ENCODE measurements at places on chromosomes 16 and 17.

DNA sequence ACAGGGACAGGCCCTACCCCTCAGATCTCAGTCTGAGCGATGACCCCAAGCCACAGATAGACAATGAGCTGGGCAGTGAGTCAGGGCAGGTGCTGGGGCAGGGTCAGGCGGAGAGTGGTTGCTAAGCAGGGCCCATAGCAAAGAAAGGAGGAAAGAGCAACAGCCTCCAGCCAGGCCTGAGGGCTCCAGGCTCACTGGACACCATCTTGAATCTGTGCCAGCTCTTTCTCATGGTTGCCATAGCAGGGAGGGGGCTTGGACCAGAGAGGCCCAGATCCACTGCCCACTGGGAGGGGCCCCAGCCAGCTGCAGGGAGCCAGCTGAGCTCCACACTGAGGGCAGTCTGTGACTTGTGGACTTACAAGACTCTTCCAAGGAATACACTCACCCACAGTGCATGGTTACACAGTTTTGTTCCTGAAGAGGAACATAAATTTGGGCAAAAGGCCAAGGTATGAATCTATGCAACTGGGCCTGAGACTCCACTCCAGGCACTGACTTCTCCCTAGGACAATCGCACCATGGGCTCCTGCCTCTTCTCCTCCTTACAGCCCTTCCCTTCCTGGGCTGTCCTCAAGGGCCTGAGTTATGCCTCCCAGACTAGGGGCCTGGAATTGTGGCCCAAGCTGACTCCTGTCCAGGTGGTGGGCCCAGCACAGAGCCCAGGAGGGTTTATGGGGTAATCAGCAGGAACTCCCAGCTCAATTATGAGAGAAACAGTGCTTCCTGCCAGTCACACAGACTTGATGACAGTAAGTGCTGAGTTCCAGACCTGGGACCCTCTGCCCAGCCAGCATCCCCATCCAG, 59.9 kb downstream of the BEAN1 start:
- no peak for DNase-seq

GRCh38 chr17:6177941-6178694, 107.9 kb downstream of the WSCD1 start:
- DNase-seq = no peak

DNA sequence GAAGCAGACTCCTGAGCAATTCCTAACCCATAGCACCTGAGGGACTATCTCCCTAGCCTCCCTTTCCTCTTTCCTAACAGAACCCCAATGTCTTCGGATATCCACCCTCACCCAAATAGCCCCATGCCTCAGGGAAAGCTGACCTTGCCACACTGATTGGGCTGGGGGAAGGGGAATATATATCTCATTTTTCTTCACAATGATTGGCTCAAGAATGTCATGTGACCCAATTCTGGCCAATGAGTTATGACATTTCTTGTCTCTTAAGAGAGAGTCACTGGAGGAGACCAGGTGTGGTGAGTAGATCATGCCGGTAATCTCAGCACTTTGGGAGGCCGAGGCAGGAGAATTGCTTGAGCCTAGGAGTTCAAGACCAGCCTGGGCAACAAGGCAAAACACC, 71.9 kb upstream of the NLK start:
- DNase-seq = no peak

DNA sequence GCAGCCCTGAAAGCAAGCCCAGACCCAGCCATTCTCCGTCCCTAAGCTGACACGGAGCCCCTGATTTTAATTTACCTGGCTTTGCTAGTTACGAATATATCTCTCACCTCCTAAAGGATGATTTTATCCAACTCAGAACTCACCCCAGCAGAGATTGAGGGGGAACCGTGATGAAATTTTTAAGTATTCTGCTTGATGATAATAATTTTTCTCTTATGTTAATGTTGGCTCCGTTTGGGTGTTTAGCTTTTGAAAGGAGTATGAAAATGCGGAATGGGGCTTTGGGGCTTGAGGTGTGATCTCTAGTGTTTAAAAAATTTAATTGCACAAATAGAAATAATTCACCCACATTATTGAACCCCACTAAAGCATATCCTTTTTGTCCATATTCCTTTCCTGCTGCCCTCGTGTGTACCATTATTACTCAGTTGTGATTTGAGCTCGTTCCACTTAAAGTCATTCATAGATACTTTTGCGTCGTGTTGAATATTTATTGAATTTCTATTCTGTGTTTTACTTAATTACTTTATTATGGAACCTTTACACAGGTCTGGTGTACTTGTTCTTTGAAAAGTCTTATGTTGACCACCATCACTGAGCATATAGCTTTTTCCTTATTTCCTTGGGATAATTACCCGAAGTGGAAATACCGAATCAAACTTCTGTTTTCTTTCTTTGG, 775 bp downstream of the PRPSAP2 start:
- no peak for DNase-seq

DNA sequence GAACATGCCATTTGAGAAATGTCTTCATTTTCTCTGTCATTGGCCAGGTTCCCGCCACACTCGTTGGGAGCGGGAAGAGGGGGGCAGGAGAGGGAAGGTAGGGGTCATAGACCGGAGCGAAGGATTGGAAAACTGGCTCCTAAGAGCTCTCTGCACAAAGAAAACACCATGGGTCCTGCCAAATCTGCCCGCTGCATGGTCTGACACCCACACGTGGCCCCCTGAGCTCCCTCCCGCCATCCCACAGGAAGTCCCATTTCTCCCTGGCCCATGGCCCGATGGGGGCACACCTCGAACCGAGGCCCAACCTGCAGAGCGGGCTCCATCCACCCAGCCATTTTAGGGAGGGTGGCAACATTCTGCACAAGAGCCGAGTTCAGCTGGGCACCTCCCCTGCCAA, 159.6 kb downstream of the SALL1 start:
- DNase-seq = no peak

DNA sequence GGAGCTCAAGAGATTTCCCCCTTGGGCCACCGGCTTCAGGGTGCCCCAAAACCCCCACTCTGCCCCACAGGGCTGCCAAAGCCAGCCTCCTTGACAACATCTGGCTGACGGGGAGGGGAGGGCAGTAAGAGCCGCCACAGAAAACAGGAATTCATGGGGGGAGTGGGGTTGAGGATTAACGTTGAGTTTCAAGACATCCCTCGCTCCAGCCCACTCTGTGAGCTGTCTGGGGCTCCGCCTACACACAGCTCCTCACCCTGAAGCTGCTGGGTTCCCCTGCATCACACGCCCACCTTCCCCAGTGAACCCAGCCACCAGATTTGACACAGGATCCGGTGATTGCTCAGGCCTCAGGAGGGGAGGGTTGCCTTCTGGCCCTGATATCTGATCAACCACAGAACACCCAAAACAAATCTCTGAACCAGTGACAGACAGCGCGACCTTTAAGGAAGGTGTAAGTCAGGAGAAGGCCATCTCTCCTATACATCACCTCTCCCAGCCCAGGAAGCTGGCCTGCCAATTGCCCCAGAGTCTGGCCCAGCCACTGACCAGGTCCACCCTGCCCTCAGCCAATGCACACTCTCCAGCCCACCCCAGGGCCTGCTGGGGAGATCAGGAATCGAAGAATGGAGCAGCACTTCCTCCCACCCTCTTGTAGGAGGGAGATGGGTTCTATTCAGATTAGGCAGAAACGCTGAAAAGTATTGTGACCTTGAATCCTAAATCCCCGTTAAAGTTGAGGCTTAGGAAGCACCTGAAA, 132.1 kb downstream of the CLEC16A start:
- DNase-seq = no peak

- no peak for DNase-seq
Measured at GRCh38 chr17:43599835-43600234, 53.7 kb upstream of the ETV4 start.

GRCh38 chr16:29756654-29757053, 10.9 kb upstream of the C16orf54 start:
- DNase-seq = no peak

GRCh38 chr17:66730461-66730923, 104.4 kb upstream of the CACNG5 start:
- no peak for DNase-seq

- DNase-seq = no peak
Measured at GRCh38 chr17:59620064-59620359, 317 bp downstream of the CLTC start.

DNA sequence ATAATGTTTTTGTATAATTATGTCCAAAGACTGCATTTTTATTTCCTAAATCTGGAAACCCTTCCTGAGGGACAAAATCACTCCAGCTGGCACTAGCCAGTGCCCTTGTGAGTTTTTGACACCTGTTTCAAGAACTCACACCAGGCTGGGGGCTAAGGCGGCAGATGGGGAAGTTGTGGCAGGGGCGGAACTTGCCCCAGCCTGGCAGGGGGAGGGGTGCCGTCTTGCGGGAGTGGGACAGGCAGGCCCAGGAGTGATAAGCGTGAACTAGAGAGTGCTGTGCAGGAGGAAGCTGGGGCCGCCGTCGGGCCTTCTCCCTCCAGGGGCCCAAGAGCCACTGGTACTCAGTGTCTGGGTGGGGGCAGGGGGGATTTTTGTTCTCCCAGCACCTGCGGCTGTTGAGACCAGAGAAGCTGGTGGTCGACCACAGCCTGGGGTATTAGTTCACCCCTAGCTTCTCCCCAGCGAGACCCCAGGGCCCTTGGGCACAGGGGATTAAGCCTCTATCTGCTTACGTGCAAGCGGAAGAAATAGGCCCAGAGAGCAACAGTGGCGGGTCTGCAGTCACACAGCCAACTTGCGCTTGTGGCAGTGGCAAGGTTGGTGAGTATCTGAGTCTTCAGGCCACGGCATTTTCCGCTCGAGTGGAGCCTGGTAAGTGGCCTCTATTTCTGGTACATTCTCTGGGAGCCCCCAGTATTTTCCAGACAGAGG, 40.2 kb upstream of the PLCG2 start:
- no peak for DNase-seq

- DNase-seq = no peak
Measured at GRCh38 chr17:27323538-27324215, 29.8 kb downstream of the WSB1 start.

GRCh38 chr16:49696414-49697101, 159.4 kb downstream of the ZNF423 start:
- no peak for DNase-seq

DNA sequence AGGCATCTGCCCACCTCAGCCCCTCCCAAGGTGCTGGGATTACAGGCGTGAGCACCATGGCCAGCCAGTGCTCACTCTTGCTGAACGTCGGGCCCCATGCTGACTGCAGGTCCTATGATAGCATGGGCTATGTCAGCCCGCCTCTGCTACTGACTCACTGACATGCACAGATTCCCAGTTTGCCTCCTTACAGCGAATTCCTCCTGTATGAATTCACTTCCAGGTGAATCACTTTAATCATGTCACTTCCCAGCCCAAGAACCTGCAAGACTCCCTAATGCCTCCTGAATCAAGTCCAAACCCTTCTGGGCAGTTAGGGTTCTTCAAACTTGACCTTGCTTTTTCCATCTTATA, 16.1 kb upstream of the UBTF start:
- DNase-seq = no peak

GRCh38 chr16:57091975-57092785, at the start of gene CPNE2:
Gene CPNE2 (plus strand): TSS chr16:57092583. CDS start chr16:57110743, 18,160 bp downstream.
- DNase-seq = no peak

GRCh38 chr17:13003454-13003851, 14.4 kb downstream of the ELAC2 start:
- DNase-seq = no peak

GRCh38 chr16:88599825-88600538, 29.8 kb downstream of the ZC3H18 start:
- DNase-seq = no peak

- DNase-seq = no peak
Measured at GRCh38 chr16:56824331-56824730, 40.7 kb upstream of the SLC12A3 start.

GRCh38 chr16:61936522-61936921, 99.7 kb downstream of the CDH8 start:
- DNase-seq = no peak

DNA sequence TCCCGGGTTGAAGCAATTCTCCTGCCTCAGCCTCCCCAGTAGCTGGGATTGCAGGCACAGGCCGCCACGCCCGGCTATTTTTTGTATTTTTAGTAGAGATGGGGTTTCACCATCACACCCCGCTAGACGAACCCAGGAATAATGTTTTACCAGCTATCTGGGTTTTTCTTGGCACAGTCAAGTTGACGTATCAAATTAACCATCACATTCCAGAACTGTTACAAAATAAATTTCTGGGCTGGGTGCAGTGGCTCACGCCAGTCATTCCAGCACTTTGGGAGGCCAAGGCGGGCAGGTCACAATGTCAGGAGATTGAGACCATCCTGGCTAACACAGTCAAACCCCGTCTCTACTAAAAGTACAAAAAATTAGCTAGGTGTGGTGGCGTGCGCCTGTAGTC, 501.2 kb downstream of the SHISA9 start:
- DNase-seq = no peak

DNA sequence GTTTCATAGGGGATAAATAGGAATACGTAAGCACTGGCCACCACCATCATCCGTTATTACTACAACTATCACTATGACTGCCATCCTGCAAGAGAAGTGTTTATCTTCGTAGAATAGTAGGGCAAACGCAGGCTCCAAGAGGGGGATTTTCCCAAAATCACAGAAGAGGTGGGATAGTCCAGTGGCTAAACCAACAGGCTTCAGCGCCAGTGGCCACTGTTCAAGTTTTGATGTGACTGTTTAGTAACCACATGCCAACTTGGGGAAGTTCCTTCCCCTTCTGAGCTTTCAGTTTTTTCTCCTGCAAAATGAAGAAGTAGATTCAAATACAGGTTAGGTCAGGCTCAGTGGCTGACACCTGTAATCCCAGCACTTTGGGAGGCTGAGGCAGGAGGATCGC, 60.7 kb upstream of the GRIN2A start:
- DNase-seq = no peak

DNA sequence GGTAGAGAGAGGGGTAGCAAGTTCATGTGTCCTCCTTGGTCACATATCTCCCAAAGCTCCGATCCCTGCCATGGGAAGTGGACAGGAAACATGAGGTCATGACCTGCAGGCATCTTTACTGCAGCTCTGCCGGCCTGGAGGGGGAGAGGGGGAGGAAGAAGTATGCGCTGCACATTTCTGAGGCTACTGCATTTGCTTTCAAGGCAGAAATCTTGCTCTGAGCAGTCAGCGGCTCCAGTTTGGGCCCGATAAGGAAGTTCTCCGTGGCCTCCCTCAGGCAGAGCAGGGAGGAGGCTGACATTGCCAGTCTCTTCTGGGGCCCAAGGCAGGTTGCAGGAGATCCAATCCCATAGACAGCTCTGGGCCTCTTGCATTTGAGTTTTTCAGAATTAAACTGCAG, 1.5 kb upstream of the NHERF1 start:
- no peak for DNase-seq

DNA sequence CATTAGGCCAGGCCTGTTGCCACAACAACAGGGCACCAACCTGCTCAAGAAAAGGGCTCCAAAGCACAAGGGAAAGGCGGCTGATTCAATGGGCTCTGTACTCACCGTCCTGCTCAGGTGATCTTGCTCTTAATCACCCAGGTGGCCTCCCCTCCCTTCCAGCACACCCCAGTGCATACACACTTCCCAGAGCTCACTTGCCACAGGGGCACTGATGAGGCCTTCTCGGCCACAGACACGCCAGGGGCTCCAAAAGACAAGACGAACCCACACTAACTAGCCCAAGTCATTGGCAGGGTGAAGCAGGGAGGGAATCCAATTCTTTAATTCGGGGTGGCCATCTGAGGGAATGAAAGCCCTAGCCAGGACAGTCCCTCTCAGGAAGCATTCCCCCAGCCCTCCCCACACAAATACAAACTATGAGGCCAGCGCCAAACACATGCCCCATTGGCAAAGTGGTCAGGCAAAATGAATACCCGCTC, 1.4 kb downstream of the MYO18A start:
- DNase-seq = no peak

- DNase-seq = no peak
Measured at GRCh38 chr17:16007439-16007838, 7.8 kb downstream of the TTC19 start.

GRCh38 chr17:11547853-11548252, 50.4 kb upstream of the DNAH9 start:
- DNase-seq = no peak

GRCh38 chr17:79926605-79927135, 87.4 kb upstream of the CBX4 start:
- DNase-seq = no peak
